Liver (tissue), 10 donors: ENCODE measurements at places on chromosomes 3 and 15.

GRCh38 chr3:185900228-185900627 lies 37.6 kb downstream of the TRA2B start:
- DNase-seq = no peak

DNA sequence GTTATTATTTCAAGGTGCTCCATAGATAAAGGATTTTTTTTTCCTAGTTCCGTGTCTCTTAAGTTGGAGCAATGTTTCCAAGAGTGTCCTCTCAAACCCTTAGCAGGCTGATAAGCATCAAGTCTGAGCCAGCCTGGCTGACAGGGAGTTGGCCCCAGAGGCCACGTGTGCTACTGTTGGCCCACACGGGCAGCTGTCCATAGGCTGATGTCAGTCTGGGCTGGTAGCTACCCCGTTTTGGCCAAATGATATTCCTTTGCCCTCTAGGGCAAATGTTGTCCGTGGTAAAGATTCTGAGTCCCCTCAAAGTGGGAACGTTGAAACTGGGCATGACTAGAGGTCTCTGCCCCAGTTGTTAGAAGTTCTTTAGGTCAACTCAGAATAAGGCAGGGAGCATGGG lies 99.4 kb downstream of the FLNB start:
- DNase-seq = no peak

GRCh38 chr3:153008226-153008625 lies 153.8 kb upstream of the RAP2B start:
- no peak for DNase-seq

GRCh38 chr3:16950282-16950681 lies 65.5 kb downstream of the PLCL2 start:
- DNase-seq = no peak

GRCh38 chr3:27573780-27574437 lies 89.7 kb upstream of the SLC4A7 start:
- DNase-seq = no peak

- DNase-seq = peak; percentile 49
Measured at GRCh38 chr3:123755085-123755484, 129.0 kb downstream of the MYLK start.

DNA sequence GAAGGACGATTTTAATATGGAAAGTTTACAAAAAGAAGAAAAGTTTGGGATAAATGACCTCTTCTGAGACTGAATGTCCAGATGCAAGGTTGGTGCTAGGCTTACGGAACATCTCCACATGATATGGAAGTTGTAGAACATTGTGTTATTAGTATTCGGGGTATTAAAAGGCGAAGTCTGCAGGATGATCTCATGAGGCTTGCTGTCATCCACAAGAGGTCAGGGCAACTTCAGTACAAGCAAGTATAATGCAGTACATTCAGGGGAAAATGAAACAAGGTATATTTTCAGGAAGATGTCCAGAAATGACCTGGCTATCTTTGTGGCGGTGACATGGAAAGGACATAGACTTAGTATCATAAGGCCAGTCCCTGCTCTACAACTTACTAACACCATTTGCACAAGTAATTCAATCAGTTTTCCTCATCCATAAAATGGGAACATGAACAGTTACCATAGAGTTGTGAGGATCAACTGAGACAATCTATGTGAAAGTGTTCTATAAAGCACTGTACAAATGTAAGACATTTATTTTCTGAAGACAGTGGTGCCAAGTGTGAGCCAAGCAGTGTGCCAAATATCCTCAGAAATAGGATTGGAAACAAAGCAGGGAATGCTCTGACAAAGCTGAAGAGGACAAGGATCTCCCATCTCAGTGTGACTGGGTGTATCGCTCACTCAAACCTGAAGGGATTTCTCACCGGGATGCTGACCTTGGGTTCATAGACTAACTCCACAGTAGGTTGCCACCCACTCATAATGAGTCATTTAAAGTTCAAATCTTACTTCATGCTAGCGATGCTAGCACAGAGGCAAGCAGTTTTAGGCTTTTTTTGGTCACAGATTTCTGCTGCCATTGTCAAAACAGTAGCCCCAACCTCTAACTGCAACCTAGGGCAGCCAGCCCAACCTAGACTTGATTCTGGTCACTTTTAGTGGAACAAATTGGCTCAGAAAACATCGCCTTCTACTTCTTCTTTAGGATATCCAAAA lies 118.3 kb downstream of the TIGIT start:
- DNase-seq = no peak

DNA sequence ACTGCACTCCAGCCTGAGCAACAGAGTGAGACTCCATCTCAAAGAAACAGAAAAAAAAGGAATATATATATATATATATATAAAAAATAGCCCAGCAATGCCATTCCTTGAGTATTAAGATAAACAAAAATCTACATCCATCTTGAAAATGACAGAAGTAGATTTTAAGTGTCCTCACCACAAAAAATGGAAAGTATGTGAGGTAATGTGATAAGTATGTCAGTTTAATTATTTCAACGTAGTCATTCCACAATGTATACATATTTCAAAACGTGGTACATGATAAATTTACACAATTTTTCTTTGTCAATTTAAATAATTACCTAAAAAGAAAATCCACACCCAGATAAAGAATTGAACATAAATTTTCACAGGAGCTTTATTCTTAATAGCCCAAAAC lies 54.9 kb downstream of the HCN4 start:
- no peak for DNase-seq

- no peak for DNase-seq
Measured at GRCh38 chr3:159584421-159584820, 404.2 kb upstream of the IL12A start.

DNA sequence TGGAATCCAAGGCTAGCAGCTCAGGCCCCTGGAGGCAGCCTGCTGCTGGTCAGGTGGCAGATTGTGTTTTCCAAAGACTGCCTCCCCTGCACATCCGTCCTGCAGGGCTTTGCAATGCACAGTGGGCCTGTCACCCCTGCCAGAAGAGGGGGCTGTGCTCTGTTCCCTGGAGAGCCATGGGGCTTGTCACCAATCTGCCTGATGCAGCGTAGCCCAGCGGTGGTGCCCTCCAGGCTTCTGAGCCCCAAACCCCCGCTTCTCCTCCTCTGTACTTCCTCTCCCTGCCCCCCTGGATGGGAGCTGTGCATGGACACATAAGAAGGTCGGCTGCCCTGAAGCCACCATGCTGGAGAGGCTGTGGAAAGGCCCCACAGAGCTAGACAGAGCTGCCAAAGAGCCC lies 10.0 kb upstream of the PLXNA1 start:
- DNase-seq = no peak

- DNase-seq = no peak
Measured at GRCh38 chr15:98883478-98883877, 124.1 kb downstream of the PGPEP1L start.

GRCh38 chr3:33105341-33105948 lies 8.4 kb upstream of the CRTAP start:
- DNase-seq = no peak
